ENCODE measurements at places on chromosomes 1 and 21.
A peak's percentile ranks its signal among the peaks of the same experiment; 100 is the strongest.

GRCh38 chr1:42189931-42190853, 25.6 kb upstream of the GUCA2A start:
- no peak for DNase-seq

DNA sequence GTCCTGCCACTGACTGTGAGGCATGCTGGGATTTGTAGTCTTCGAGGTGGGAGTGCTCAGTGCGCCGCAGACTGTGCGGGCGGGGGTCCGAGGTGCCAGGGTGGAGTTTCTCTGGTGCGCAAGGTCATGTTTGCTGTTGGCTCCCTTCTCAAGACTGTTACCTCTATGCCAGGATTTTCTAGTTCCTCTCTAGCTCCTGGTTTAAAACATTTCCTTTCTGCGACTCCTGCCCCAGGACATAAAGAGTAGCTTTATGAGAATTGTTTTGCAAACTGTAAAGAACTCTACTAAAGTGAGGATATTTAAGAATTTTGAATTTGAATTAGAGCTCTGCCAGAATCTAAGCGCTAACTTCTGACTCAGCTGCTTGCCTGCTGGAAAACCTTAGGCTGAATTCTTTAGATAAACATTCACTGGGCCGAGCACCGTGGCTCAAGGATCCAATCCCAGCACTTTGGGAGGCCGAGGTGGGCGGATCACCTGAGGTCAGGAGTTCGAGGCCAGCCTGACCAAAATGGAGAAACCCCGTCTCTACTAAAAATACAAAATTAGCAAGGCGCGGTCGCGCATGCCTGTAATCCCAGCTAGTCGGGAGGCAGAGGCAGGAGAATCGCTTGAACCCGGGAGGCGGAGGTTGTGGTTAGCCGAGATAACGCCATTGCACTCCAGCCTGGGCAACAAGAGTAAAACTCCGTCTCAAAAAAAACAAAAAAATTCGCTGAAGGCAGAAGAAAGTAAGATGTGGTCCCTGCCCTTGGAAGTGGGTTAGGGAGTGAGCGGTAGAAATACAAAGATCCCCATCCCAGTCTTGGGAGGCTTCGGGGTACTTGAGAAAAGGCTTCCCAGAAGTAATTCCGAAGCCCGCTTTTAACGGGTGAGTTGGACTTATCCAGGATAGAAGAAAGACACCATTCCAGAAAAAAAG, 992 bp upstream of the USP48 start:
- no peak for DNase-seq

DNA sequence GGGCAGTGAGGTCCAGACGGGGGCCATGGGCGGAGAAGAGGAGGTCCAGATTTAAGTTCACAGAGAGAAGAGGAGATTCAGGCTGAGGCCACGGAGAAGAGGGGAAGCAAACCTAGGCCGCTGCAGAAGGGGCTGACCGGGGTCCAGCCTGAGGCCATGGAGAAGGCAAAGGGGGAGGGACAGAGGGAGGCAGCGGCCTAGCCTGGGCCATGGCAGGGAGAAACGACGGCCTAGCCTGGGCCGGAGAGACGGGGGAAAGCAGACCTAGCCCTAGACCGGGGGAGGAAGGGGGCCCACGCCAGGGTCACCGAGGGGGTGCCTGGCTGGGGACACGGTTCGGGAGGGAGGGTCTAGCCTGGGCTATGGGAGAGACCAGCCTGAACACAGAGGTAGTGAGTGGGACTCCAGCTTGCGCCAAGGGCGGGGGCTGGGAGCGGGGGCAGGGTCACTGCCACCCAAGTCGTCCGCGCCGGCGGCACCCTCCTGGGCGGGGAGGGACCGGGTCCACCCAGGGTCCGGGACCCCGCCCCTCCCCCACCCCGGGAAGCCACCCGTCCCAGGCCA, 459 bp downstream of the CAPZB start:
- DNase-seq = no peak

- peak; percentile 12 for DNase-seq
These were observed 27.4 kb downstream of the DTL start for GRCh38 chr1:212062832-212063438.

DNA sequence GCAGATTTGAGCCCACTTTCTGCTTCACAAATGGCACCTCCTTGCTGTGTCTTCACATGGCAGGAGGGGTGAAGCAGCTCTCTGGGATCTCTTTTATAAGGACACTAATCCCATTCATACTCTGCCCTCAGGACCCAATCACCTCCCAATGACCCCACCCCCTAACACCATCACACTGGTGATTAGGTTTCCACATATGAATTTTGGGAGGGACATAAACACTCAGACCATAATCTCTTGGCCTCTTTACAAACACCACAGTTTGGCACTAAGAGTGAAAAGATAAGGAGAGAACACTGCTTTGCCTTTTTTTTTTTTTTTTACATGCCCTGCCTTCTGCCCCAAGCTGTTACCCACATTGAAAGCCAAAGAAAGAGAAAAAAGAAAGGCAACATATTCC, 166.2 kb upstream of the NFIA start:
- DNase-seq = no peak

Measured in NCI-H2227 treated with DMSO at 0.1 percent for 48 hours (cell line).